ENCODE measurements at places on chromosomes 6 and 20.

- no peak for DNase-seq
These were observed 33.8 kb downstream of the KCNS1 start for GRCh38 chr20:45067087-45067486.

DNA sequence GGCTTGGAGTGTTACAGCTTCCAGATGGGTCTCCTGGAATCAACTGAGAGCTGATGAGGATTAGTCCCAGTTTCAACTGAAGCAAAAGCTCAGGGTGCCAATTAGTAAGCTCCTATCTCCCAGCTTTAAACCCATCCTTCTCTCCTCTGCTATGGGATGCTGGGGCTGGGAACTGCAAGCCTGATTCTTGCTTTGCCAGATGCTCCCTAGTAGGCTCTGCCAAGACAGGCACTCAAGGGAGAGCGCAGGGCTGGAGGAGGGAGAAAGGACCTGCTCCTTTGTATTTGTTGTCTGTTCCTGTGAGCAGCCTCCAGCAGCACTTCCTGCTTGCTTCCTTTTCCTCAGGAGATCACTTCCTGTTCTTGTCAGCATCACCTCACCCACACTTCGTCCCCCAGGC, 309.7 kb downstream of the KIF16B start:
- DNase-seq = no peak

GRCh38 chr6:7802662-7803061, 76.8 kb downstream of the BMP6 start:
- no peak for DNase-seq

GRCh38 chr20:35395728-35396127, 16.0 kb downstream of the UQCC1 start:
- no peak for DNase-seq

- DNase-seq = no peak
These were observed 1016.0 kb downstream of the EYS start for GRCh38 chr6:64691064-64691463.

DNA sequence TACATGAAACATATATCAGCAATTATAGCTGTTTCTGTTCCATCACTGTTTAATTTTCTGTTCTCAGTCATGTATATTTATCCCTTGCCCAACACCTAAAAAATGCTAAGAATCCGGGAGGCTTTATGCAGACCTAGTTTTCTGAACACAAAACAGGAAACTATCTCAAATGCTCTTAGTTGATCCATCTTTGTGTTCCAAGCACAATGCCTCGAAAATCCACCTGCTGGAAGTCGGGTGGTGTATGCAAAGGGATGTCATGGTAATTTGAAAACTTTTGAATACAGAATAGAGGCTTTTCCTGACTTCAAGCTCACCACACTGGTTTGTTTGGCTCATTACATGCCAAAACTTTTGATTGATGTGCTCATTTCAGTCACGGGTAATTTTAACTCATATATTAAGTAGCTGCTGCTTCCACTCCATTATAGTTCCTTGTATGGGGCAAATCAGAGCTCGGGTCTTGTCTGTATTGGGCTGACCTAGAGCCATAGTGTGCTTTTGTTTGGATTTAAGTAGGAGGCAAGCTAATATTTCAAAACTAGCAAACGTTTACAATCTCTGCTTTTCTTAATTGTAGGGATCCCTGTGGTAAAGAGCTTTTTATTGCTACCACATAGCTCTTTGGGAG, 646.5 kb upstream of the EPHA7 start:
- no peak for DNase-seq

DNA sequence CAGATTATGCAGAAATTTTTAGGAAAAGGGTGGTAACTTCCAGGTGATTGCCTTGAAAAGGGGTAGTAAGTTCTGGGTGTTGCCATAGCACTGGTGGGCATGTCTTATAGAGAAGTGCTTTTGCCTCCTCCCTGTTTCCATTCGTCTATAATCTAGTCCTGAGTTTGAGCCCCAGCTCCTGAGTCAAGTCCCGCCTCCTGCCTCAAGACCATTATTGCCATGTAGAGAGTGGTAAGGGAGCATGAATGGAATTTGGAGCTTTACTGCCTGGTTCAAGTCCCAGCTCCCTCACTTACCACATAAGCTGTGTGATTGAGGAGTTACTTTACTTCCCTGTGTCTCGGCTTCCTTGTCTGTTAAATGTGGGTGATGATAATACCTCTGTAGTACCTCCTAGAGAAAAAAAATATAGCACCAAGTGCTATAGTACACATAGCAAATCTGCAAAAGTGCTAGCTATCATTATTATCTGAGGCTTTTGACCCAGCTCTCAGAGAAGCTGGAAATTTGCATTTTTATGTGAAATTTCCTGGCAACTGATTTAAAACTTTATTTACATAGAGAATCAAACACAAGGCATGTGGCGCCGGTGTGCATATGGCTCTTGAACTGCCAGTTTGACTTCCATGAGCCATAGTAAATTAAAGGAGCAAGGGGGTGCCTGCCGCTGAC, 36.0 kb downstream of the TGM6 start:
- no peak for DNase-seq
